Ammon's horn (tissue), 1 donor: ENCODE measurements at places on chromosomes 13 and 19.

- no peak for DNase-seq
Measured at GRCh38 chr19:1789261-1790041, 22.6 kb downstream of the ATP8B3 start.

GRCh38 chr13:33033051-33033812 is 17.0 kb downstream of the KL start:
- DNase-seq = no peak

GRCh38 chr13:25847635-25848626 is 203.9 kb downstream of the SHISA2 start:
- DNase-seq = no peak

DNA sequence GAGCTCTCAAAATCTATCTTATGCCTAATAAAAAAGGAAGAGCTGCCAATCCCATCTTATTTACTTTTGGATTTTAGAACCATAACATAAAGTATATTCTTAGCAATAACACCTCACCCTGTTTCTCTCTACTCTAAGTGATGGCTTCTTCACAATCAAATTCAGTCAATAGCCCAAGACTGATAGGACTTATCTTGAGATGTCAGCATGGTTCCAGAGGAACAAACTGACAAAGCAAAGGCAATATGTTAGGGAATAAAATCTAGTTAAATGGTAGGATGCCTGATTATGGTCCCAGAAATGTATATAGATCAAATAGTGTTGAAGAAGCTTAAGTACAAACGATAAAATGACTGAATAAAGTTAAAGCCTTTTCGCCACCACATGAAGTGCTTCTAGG is 36.3 kb downstream of the DACH1 start:
- DNase-seq = no peak

DNA sequence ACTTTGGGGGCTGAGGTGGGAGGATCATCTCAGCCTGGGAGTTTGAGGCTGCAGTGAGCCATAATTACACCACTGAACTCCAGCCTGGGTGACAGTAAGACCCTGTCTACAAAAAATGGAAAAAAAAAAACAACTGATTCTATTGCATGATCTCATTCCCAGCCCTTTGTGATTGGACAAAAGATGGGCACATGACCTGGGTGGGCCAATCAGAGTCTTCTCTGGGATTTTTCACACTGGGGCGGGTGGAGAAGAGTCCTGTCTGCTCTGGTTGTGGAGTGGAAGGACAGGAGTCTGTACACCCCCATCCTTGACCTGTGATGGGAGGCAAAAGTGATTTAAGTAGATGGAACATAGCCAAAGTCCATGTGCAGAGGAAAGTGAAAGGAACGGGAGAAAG is 170.5 kb downstream of the UQCRFS1 start:
- DNase-seq = no peak

GRCh38 chr19:54454781-54455675 is 6.0 kb downstream of the LENG8 start:
- DNase-seq = no peak

- DNase-seq = peak; percentile 60
Measured at GRCh38 chr13:34201050-34201913, 383.3 kb downstream of the RFC3 start.

DNA sequence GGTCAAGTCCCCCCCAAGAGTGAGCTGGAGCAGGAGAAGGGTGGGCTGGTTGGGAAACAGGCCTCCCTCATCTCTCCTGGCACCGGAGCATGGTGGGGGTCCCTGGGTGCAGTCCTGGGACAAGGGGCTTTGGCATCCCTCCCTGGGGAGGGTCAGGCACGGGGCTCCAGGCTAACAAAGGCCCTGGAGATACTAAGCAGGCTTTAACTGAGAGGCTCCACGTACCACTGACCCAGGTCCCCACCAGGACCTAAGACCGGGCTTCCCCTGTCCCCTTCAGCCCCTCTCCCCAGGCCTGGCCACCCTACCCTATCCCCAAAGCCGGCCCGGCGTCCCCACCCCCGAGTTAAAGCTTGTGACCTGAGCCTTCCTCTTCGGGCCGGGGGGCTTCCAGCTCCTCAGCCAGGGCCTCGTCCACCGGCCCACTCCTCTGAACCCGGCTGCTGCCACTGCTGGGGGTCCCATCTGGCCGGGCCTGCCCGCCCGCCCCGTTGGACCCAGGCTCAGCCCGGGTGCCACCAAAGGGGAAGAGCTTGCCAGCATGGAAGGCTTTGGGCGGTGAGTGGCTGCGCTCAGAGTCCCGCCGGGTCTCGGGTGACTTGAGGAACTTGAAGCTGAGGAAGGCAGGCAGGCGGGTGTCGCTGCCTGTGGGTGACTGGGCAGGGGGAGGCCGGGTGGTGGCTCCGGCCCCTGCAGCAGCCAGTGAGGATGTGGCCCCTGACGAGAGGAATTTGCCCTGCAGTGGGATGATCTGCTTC is 10.1 kb downstream of the ANO8 start:
- DNase-seq = no peak

DNA sequence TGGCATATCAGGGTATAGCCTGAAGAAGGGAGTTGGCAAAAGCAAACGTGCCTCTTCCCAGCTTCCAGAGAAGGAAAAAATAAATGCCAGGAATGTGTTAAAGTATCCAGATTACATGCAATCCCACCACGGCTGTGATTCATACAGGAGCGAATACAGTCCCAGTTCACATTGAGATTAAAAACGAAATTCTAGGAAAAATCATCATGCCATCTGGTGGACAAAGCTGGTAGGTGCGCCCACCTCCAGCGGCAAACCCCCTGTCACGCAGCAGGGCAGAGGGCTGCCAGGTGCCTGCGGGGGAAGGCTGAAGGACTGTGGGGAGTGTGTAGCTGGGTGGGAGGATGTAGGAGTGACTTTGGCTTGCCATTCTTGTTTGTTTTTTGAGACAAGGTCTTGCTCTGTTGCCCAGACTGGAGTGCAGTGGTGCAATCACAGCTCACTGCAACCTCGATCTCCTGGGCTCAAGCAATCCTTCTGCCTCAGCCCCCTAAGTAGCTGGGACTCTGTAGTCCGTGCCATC is 6.4 kb upstream of the DMWD start:
- peak; percentile 65 for DNase-seq
